ENCODE measurements at places on chromosomes 12 and 14. TPM values are rescaled to one million over a fixed set of nuclear protein-coding genes. Genes with fewer than 3 reads are reported as not detected.

- no peak for DNase-seq
Measured at GRCh38 chr12:49026101-49026500, 7.5 kb upstream of the PRKAG1 start.

- no peak for DNase-seq
Measured at GRCh38 chr12:124171231-124171979, 123.5 kb upstream of the RFLNA start.

DNA sequence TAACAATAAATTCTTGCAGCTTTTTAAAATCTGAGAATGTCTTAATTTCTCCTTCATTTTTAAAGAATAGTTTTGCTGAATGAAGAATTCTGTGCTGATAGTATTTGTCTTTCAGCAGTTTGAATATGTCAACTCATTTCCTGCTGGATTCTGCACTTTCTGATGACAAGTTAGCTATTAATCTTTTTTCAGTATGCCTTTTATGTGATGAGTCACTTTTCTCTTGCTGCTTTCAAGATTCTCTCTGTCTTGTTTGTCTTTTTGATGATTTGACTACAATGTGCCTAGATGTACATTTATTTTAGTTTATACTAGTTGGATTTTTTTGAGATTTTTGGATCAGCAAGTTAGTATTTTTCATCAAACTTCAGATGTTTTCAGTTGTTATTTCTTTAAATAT lies 87.9 kb upstream of the AVPR1A start:
- no peak for DNase-seq

GRCh38 chr14:63855281-63855680 lies 2.5 kb downstream of the SYNE2 start:
- no peak for DNase-seq

DNA sequence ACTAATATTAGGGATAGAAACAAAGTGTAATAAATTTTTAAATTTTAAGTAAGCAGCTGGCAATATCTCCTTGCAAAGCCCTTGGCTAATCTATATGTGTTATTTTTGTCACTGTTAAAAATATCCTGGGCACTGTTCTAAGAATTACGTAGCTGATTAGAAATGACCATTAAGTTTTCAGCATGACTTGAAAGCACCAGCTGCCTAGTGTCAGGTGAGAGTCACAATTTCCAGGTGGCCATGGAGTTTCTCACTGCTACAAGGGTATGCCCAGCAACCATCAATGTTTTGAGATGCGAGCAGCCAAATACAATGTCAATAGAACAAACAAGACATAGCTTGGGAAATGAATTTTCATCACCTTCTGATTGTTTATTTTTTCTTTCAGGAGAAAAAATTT lies 23.3 kb upstream of the GYS2 start:
- peak; percentile 32 for DNase-seq

DNA sequence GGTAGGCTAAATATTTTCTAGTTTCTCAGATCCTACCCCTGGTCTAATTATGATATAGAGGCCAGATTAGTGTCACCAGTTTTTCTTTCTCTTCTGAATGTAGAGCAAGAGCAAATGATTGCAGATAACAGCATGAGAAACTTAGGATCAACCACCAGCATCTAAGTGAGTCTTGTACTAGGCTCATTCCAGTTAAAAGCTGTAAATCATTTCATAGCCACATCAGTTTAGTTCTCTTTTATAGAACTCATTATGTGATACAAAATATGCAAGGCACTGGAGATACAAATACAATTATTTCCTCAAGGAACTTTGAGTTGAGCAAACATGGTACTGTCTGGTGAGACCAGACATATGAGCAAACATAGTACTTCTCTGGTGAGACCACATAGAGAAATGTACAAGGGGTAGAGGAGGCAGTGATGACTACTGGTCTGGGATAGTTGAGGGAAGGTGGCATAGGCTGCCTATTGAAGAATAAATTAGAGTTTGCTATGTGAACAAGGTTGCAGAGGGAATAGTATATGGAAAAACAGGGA lies 59.5 kb downstream of the CRADD start:
- no peak for DNase-seq

DNA sequence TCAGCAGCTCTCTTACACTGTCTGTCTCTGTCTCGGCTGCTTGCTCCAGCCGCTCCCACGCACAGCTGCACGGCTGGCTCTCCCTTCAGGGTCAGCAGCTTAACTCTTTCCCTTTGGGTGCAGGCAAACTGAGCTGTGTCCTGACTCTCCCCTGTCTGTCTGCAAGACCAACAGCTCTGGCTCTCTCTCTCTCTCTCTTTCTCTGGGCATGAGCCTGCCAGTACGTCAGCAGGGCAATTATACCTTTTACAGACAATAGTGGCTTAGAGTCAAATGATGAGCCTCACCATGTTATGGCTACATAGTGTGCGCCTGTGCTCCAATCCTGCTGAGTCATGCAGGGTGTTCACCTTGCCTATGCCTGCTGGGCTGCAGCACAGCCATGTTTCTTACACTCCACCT lies 120.5 kb upstream of the DDHD1 start:
- DNase-seq = peak; percentile 43

DNA sequence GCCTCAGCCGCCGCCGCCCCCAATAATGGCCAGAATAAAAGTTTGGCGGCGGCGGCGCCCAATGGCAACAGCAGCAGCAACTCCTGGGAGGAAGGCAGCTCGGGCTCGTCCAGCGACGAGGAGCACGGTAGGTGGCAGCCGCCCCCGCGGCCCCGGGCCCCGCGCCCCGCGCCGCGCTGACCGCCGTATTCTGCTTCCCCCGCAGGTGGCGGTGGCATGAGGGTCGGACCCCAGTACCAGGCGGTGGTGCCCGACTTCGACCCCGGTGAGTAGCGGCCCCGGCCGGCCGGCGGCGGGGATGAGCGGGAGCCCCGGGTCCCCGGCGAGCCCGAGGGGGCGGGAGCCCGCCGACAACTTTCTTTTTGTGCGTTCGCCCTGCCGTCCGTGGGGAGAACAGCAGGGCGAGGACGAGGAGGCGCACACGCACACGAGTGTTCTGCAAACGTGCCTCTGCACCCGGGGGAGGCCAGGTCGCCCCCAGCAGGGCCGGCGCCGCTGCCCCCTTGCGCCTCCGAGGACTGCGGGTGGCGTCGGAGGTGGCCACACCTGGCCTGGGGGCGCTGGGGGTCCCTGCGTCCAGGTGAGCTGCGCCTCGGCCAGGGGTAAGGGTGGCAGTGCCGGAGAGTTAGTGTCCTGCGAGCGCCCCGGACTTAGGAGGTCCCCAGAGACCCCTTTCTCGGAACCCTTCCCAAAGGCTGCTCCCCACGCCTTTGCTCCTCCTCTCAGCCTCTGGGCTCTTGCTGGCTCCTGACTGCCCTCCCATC lies 794 bp downstream of the RCOR1 start:
- peak; percentile 76 for DNase-seq

The SYT10 gene
- total RNA-seq = not detected

The GALNT16 gene
- 101 TPM for total RNA-seq

The SERPINA1 gene
- total RNA-seq = 7.7 TPM
